Activated CD4-positive, alpha-beta T cell treated with anti-CD3 and anti-CD28 coated beads, Interleukin-2, amount 50 U/mL, for 48 hours (primary cell): ENCODE measurements at places on chromosomes 2 and 18.

DNA sequence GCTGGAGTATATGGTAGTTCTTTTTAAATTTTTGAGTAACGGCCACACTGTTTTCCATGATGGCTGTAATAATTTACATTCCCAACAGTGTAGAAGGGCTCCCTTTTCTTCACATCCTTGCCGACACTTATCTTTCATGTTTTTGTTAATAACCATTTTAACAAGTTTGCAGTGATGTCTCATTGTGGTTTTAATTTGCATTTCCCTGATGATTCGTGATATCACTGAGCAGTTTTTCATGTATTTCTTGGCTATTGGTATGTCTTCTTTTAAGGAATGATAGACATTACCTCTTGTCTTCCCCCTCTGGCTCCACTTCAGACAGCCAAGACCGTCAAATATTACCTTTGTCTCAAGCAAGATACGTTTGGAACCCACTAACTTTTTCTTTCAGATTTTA is 371.1 kb upstream of the NRP2 start:
- no peak for DNase-seq

DNA sequence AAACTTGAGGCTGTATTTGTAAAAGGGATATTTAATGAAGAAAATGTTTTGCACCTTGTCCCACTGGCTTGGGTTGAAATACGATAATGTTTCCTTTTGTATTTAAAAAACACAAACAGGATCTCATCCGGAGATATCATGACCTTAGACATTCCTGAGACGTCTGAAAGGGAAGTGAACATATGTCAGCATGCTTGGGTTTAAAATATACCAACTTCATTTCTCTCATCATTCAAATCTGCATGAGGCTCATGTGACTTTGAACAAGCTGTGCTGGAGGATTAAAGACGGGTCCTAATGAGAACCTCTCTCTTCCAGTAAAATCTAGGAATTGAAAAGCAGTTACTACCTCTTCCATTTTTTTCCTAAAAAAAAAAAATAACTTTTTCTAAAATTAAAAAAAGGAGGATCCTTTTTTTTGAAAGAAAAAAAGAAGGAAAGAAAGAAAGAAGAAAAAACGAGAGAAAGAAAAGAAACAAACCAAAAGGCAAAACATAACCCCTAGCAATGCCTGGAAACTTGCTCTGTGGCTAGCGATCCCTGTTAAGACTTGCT is 106.8 kb upstream of the ZFP36L2 start:
- DNase-seq: no peak

- no peak for DNase-seq
Measured at GRCh38 chr18:61896757-61897156, 4.0 kb upstream of the RNF152 start.

- no peak for DNase-seq
Measured at GRCh38 chr2:197152451-197153228, 157.9 kb downstream of the ANKRD44 start.

- DNase-seq: no peak
Measured at GRCh38 chr18:2331491-2331890, 239.8 kb downstream of the METTL4 start.

GRCh38 chr2:16478434-16479210 is 187.0 kb downstream of the CYRIA start:
- DNase-seq: no peak

- no peak for DNase-seq
Measured at GRCh38 chr2:193695367-193695766, 1500.6 kb upstream of the TMEFF2 start.

DNA sequence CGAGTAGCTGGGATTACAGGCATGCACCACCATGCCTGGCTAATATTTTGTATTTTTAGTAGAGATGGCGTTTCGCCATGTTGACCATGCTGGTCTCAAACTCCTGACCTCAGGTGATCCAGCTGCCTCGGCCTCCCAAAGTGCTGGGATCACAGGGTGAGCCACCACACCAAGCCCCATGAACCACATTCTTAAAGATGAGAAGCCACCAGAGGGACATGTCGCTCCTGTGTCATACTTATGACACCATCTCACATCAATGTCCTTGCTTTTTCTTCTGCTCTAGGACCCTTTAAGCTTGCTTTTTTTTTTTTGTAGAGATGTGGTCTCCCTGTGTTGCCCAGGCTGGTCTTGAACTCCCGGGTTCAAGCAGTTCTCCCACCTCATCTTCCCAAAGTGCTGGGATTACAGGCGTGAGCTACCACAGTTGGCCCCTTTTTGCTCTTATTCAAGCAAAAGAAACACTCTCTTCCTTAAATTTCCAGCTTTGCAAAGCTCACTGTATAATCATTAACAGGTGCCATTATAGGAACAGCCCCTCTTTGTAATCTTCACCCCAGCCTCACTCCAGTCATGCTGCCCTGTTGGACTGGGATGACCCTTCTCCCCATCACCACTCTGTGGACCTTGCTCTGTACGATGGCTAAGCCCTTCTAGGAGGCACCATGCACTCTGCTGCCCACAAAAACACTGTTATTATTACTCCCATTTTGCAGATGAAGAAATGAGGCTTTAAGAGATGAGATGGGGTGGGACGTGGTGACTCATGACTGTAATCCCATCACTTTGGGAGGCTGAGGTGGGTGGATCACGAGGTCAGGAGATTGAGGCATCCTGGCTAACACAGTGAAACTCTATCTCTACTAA is 10.8 kb upstream of the KCNG3 start:
- no peak for DNase-seq

- DNase-seq: no peak
Measured at GRCh38 chr2:119536707-119537106, 7.5 kb upstream of the CFAP221 start.

DNA sequence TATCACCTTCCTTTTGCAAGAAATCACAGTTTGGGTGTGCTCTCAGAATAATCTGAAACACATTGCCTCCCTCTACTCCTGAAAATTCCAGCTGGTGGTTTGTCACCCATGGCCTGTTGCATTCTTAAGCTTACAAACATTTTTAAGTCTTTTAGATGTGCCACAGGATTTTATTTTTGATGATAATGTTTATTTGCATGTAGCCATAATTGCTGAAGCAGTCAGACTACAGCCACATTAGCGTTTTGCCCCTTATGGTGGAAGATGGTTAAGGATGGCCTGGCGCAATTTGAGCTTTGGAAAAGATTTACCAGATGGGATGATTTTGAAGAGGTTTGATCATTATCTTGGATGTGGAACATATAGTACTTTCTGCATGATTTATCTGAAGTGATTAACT is 439.5 kb downstream of the MEIS1 start:
- no peak for DNase-seq

GRCh38 chr18:76487070-76487469 is 8.0 kb downstream of the ZNF516 start:
- DNase-seq: no peak
